ENCODE measurements at places on chromosomes 6 and 20.

GRCh38 chr20:58570204-58570859, 55.1 kb upstream of the APCDD1L start:
- no peak for DNase-seq

- DNase-seq, result no peak
Measured at GRCh38 chr20:10271494-10272219, 53.0 kb downstream of the SNAP25 start.

- no peak for DNase-seq
Measured at GRCh38 chr6:168100011-168100802, 21.2 kb upstream of the FRMD1 start.

- DNase-seq, result no peak
Measured at GRCh38 chr6:56374841-56375369, 127.5 kb upstream of the COL21A1 start.

GRCh38 chr6:38336922-38337321, 302.8 kb downstream of the BTBD9 start:
- no peak for DNase-seq

Measured in T47D (cell line).